ENCODE measurements at places on chromosomes 2 and 18. TPM values are rescaled to one million over a fixed set of nuclear protein-coding genes. Genes with fewer than 3 reads are reported as not detected.

The MARCO gene
- total RNA-seq, result not detected

The ZNF892 gene
- 21.1 TPM for total RNA-seq

GRCh38 chr18:25019931-25020330, 332.0 kb downstream of the ZNF521 start:
- no peak overlapping the region for H3K4me3 ChIP-seq
- H3K36me3 ChIP-seq, result no peaks in the 10 kb centered on the region
- no peak for DNase-seq

DNA sequence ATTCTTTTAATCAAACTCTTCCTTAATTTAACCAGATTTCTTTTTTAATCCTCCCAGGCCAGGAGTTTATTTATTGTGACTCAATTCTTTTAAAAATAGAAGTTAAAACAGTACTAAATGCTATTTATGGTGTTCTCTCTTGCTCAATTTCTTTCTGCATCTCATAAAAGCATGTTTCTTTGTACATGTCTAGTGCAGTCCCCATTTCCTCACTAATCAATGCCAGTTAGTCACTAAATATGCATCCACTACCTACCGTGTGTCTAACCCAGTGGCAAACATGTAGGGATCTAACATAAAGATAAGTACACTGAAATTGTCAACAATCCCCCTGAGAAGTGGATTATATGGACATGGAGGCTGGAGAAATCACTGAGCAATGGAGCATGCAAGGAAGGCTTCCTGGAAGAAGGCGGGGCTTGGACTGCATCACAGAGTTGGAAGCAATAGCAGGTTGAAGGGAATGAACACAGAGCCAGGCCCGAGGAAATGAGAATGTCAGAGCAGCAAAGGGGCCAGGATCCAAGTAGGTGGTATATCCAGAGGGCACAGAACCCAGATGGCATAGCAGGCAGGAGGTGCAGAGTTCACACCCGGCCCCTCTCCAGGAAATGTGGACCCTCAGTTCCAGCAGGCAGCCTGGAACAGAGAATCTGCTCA, 105.3 kb upstream of the FOSL2 start:
- H3K36me3 ChIP-seq, result no peaks in the 10 kb centered on the region
- no peaks in the 10 kb centered on the region for H3K27me3 ChIP-seq
- no peak for DNase-seq

DNA sequence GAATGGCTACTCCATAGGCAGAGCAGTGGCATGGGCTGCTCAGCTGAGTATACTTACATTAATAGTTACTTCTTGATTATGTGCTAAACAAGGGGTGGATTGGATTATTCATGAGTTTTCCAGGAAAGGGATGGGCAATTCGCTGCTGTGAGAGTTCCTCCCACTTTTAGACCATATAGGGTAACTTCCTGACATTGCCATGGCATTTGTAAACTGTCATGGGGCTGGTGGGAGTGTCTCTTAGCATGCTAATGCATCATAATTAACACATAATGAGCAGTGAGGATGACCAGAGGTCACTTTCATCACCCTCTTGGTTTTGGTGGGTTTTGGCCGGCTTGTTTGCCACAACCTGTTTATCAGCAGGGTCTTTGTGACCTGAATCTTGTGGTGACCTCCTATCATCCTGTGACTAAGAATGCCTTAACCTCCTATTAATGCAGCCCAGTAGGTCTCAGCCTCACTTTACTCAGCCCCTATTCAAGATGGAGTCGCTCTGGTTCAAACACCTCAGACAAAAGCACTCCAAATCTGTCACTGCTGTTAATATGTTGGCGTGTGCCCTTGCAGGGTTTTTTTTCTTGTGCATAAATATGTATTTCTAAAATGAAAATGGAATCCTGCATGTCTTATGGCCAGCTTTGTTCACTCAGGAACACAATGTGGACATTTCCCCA, 56.0 kb downstream of the CYBRD1 start:
- H3K27ac ChIP-seq, result no peak overlapping the region
- H3K36me3 ChIP-seq, result peaks cover 8% of the 10 kb centered on the region
- no peaks in the 10 kb centered on the region for H3K27me3 ChIP-seq
- no peak overlapping the region for H3K4me3 ChIP-seq
- H3K4me1 ChIP-seq, result no peaks in the 10 kb centered on the region

The HOXD11 gene
- total RNA-seq, result not detected

GRCh38 chr2:28438532-28439063, 45.9 kb downstream of the FOSL2 start:
- no peak overlapping the region for H3K4me3 ChIP-seq
- peaks cover 3% of the 10 kb centered on the region for H3K4me1 ChIP-seq
- no peaks in the 10 kb centered on the region for H3K36me3 ChIP-seq
- no peak for DNase-seq
- no peak overlapping the region for H3K27ac ChIP-seq

The PSTPIP2 gene
- 0.20 TPM for total RNA-seq

GRCh38 chr2:138364554-138365162, 136.9 kb upstream of the SPOPL start:
- no peaks in the 10 kb centered on the region for H3K27me3 ChIP-seq
- no peaks in the 10 kb centered on the region for H3K36me3 ChIP-seq
- no peaks in the 10 kb centered on the region for H3K4me1 ChIP-seq
- no peak overlapping the region for H3K27ac ChIP-seq
- H3K4me3 ChIP-seq, result no peak overlapping the region
- DNase-seq, result no peak

- H3K27ac ChIP-seq, result no peak overlapping the region
- H3K4me3 ChIP-seq, result no peak overlapping the region
- H3K4me1 ChIP-seq, result no peaks in the 10 kb centered on the region
- H3K27me3 ChIP-seq, result no peaks in the 10 kb centered on the region
- no peaks in the 10 kb centered on the region for H3K36me3 ChIP-seq
Observed at GRCh38 chr2:196200557-196200956, 29.2 kb upstream of the STK17B start.

GRCh38 chr18:62550746-62551145, 27.9 kb downstream of the ZCCHC2 start:
- H3K36me3 ChIP-seq, result no peaks in the 10 kb centered on the region
- no peak overlapping the region for H3K4me3 ChIP-seq
- no peak for DNase-seq
- no peak overlapping the region for H3K27ac ChIP-seq

The SRD5A2 gene
- not detected for total RNA-seq

DNA sequence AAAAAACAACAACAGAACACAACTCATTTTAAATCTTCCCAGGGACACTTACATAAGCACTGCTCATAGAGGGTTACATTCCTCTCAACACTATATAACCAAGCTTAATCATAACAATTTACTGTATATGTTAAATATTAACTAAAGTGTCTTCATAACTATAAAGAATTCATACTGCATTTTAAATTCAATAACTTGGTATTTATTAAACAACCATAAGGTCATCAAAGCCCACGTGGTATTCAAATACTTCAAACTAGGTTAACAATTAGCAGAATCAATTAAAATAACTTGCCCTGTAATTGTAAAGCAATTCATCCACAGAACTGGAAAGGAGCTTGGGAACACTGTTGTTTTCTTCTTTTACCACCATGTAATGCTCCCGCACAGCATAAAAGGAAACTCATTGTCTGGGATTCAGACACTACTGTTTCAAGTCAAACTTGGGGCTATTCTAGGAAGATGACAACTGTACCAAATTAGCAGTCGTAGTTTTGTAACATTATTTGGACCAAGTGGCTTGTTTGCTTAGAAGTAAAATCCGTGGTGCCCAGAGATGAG, 10.4 kb downstream of the GAREM1 start:
- no peaks in the 10 kb centered on the region for H3K27me3 ChIP-seq
- no peak overlapping the region for H3K4me3 ChIP-seq
- H3K27ac ChIP-seq, result no peak overlapping the region
- no peak for DNase-seq
- H3K36me3 ChIP-seq, result no peaks in the 10 kb centered on the region

The SLC14A1 gene
- total RNA-seq, result not detected

GRCh38 chr2:23589220-23589647, 204.3 kb downstream of the KLHL29 start:
- peaks cover 11% of the 10 kb centered on the region for H3K27me3 ChIP-seq
- no peaks in the 10 kb centered on the region for H3K36me3 ChIP-seq
- peak; percentile 52 for DNase-seq
- H3K4me3 ChIP-seq, result no peak overlapping the region

DNA sequence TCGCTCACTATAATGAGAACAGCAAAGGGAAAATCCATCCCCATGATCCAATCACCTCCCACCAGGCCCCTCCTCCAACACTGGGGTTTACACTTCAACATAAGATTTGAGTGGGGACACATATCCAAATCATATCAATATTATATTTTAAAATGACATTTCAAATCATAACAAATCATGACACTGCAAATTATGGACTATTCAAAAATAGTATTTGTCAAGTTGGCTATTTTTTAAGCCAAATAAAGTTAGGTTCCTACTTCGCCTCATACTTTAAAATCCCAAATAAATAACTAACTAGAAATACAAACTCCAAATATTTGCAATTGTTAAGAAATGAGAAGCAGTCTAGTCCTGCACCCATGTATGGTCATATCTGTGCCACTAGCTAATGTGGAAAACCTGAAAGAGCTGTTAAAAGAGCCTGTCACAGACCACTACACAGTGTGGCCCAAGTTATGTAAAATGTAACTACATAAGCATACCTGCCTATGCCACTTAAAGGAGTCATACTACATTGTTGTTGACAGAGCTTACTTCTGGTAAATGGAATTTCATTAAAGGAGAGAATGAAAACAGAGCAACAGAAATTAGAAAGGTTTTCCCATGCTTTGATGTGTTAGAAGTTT, 334.7 kb upstream of the GULP1 start:
- H3K4me3 ChIP-seq, result no peak overlapping the region
- no peak for DNase-seq
- no peaks in the 10 kb centered on the region for H3K36me3 ChIP-seq
- no peak overlapping the region for H3K27ac ChIP-seq

DNA sequence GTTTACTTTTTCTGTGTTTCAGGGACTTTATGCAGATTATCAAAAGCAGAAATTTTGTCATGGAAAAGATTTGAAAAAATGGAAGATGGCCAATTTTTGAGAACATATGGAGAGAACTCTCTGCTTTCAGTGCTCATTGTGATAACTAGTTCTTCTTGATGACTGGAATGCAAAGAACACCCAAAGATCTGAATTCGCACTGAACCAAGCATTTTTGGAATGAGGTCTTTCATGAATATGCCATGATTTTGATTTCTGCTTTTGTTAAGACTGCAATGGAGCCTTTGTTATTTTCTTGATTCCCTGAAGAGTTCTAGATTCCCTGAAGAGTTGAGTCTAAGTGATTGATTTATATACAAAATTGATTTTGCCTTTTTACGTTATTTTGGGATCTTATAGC, 124.1 kb downstream of the FMNL2 start:
- no peak overlapping the region for H3K27ac ChIP-seq
- DNase-seq, result no peak
- H3K36me3 ChIP-seq, result no peaks in the 10 kb centered on the region
- H3K4me3 ChIP-seq, result no peak overlapping the region
- H3K27me3 ChIP-seq, result peaks cover 4% of the 10 kb centered on the region

GRCh38 chr2:45128580-45128997, 119.3 kb upstream of the SIX2 start:
- H3K36me3 ChIP-seq, result no peaks in the 10 kb centered on the region
- DNase-seq, result no peak
- no peaks in the 10 kb centered on the region for H3K27me3 ChIP-seq
- H3K27ac ChIP-seq, result no peak overlapping the region
